GM12891 (cell line): ENCODE measurements at places on chromosomes 3 and 15.
A peak's percentile ranks its signal among the peaks of the same experiment; 100 is the strongest.

GRCh38 chr3:5376761-5377160 is 189.3 kb downstream of the EDEM1 start:
- DNase-seq: no peak

GRCh38 chr3:63969876-63970275 is 53.4 kb downstream of the PSMD6 start:
- DNase-seq: no peak

- no peak for DNase-seq
These were observed 129.8 kb downstream of the MEIS2 start for GRCh38 chr15:36970522-36970921.

DNA sequence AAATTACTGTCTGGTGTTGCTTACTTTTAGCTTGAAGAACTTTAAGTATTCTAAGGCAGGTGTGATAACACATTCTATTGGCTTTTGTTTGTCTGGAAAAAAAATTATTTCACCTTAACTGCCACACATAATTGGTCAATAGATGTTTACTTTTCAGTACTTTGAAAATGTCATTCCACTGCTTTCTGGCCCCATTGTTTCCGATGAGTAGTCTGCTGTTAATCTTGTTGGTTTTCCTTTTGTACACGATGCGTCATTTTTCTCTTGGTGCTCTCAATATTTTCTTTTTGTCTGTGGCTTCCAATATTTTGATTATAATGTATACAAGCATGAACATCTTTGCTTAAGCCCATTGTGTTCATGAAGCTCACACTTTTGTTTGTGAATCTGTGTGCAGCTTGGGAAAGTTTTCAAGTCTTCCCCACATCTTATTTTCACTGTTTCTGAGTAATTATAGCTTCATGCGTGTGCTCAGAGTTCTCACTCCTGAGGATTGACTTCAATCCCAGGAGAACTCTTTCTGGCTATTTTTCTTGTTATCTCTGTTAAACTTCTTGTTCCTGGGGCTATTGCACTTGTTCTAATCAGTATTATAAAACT is 664.7 kb downstream of the IGSF11 start:
- DNase-seq: no peak

- no peak for DNase-seq
These were observed 1.8 kb downstream of the PLXNB1 start for GRCh38 chr3:48428088-48428571.

- DNase-seq: no peak
These were observed 109.0 kb upstream of the SLC2A2 start for GRCh38 chr3:171135549-171135948.

- peak; percentile 34 for DNase-seq
These were observed 54.3 kb downstream of the OXNAD1 start for GRCh38 chr3:16319307-16319706.

DNA sequence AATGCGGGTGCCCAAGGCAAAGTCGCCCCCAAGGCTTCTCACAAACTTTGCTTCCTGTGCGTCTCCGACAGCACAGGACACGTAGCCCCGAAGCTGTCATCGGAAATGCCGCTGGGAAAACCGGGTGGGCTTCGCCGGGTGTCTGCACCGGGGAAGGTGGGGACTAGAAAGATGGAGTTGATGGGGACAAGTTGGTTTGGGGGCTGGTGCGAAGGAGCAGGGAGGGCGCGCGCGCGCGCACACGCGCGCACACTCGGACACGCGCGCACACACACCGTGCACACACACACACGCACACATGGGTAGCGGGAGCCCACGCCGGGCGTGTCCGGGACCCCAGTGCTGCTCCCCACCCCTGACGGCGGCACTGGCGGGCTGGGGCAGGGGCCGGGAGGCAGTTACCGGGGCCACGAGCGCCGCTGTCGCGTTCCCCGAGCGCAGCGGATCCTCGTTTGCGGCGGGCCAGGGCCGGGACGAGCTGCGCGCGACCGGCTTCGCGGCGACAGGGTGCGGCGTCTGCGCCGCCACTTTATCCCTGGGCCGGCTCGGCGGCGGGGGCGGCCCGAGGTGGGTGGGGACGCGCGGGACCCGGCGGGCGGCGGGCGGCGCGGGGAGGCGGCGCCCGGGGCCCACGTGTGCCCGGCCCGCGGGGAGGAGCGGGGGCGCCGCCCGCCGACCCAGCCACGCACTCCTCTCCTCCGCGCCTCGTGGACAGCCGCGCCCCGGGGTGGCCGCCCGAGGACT is 539 bp upstream of the MGLL start:
- peak; percentile 41 for DNase-seq

- DNase-seq: no peak
These were observed 2.2 kb downstream of the MAPK6 start for GRCh38 chr15:52021128-52021671.

GRCh38 chr15:34240537-34240936 is 15.7 kb downstream of the EMC4 start:
- DNase-seq: no peak

- DNase-seq: no peak
These were observed 514.8 kb downstream of the MECOM start for GRCh38 chr3:169148448-169149348.

DNA sequence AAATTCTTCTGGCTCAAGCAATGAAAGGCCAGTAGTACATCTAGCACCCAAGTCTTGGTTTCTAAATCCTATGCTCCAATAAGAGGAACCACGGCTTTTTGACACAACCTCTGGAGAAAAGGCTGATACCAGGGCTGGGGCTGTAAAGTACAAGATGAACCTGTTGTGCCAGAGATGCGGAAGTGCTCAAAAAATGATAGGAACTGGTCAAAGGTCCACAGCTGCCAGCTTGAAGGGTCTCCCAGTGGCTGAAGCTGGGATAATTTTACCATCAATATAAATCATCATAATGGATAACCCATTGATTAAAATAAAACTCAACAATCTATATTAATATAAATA is 558 bp upstream of the NCEH1 start:
- no peak for DNase-seq

DNA sequence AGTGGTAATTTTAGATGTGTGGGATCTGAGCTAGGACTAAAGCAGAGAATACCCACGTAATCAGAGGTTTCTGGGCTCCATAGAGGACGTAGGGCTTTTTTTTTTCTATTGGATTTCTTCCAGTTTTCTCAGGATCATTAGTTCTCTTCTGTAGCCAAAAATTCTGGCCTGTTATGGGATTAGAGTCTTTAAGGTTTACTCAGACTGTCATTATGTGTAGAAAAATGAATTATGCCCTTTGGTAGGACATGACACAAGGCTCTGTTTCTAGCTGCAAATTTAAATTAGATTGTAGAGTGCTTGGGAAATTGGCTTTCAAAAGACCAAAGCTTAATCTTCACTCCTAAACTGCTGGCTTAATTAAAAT is 1.9 kb downstream of the SETD5 start:
- no peak for DNase-seq

- DNase-seq: no peak
These were observed 191.3 kb downstream of the UBE3A start for GRCh38 chr15:25247407-25248038.

GRCh38 chr3:27428446-27428845 is 55.7 kb downstream of the SLC4A7 start:
- no peak for DNase-seq

- DNase-seq: no peak
These were observed 171.3 kb upstream of the FAM3D start for GRCh38 chr3:58837856-58838255.

GRCh38 chr3:76383781-76384180 is 598.4 kb upstream of the ZNF717 start:
- DNase-seq: no peak

- peak; percentile 22 for DNase-seq
These were observed 31.7 kb upstream of the MNS1 start for GRCh38 chr15:56496635-56497034.

DNA sequence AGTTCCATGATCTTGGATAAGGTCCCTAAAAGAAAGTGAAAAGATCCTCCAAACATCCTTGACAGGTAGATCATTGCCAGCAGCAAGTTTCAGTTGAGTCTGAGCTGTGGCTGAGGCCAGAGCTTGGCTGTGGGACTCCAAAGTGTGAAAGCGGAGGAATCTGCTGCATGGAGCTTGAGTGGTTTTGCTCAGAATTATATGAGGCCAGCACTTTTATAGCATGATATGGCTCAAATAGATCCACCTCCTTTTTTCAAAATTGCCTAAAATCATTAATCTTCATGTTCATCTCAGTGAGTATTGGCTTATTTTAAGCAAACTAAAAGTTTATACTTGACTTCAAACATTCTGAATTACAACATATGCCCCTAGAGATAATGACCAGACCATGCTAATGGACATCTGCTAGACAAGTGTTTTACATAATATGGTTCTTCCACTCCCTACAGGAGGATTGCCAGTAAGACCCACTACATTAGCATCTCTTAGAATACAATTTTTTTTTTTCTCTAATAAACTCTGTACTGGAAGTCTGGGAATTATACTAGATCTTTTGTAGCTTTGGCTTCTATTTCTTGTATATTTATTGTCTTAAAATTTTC is 368.1 kb downstream of the ZPLD1 start:
- DNase-seq: no peak

DNA sequence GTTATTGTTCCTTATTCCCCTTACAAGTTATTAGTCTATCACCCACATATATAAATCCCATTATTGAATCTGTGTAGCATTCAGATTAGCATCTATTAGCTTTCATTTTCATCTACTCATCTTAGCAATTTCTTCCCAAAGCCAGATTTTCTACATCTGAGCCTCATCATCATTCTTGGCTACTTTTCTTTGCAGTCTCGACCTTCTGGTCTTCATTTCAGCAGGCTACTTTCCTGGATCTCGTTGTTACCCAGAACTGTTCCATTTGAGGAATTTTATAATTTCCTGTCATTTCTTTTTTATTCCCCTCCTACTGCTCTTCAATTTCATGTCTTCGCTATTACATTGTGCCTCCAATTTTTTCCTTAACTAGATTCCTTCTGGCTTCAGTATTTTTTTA is 51.8 kb downstream of the SPRED1 start:
- DNase-seq: no peak

DNA sequence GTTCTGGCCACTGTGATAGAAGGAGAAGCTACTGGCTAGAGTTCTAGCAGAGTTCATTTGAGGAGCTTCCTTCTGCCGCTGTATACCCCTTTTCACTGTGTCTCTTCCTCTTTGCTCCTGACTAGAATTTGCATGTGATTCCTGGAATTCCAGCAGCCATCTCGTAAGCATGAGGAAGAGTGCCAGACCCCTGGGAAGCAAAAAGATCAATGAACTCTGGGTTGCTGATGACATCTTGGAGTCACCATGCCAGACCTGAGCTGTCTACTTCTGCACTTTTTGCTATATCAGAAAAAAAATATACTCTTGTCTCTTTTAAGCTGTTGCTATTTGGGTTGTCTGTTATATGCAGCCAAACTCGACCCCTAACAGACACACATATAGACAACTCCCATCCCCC is 3.7 kb upstream of the ADAMTS17 start:
- DNase-seq: no peak

GRCh38 chr3:129425213-129425612 is 3.2 kb downstream of the EFCAB12 start:
- DNase-seq: no peak

DNA sequence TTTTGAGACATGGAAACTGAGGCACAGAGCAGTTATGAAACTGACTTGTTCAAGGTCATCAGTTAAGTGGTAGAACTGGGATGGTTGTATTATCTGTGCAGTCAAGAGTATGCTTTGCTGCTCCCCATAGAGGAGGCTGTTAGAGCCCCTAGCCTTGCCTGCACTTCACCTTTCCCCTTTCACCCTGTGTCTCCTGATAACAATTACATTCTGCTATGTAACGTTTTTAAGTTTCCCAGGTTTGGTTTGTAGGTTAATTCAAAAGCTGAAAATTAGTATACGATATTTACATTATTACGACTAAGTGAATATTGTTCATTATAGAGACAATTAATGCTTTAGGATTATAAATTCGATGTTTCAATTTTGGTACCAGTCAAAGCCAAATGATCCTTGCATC is 89.9 kb downstream of the ECT2 start:
- DNase-seq: no peak
